ENCODE measurements at places on chromosomes 12 and 14. TPM values are rescaled to one million over a fixed set of nuclear protein-coding genes. Genes with fewer than 3 reads are reported as not detected.

Gene SPRYD4
- 4.8 TPM for total RNA-seq

Gene CABP1
- 2.3 TPM for total RNA-seq

Gene PAH
- not detected for total RNA-seq

Gene NPFF
- not detected for total RNA-seq

Gene COL2A1
- total RNA-seq: not detected

Gene ABHD12B
- total RNA-seq: not detected

Gene BMAL2
- total RNA-seq: 1.3 TPM

Gene KRT73
- total RNA-seq: not detected

Gene KLRF2
- not detected for total RNA-seq

Gene VASH1
- 7.8 TPM for total RNA-seq

Gene CCDC92
- 17.4 TPM for total RNA-seq

Gene ARG2
- 4.4 TPM for total RNA-seq

Gene CLEC2D
- 10.9 TPM for total RNA-seq
